ENCODE measurements at places on chromosomes 4 and X.
A peak's percentile ranks its signal among the peaks of the same experiment; 100 is the strongest.

GRCh38 chrX:139795196-139795595 is 87.2 kb upstream of the MCF2 start:
- no peak for DNase-seq

- no peak for DNase-seq
Measured at GRCh38 chr4:132557660-132558059, 591.4 kb upstream of the PCDH10 start.

DNA sequence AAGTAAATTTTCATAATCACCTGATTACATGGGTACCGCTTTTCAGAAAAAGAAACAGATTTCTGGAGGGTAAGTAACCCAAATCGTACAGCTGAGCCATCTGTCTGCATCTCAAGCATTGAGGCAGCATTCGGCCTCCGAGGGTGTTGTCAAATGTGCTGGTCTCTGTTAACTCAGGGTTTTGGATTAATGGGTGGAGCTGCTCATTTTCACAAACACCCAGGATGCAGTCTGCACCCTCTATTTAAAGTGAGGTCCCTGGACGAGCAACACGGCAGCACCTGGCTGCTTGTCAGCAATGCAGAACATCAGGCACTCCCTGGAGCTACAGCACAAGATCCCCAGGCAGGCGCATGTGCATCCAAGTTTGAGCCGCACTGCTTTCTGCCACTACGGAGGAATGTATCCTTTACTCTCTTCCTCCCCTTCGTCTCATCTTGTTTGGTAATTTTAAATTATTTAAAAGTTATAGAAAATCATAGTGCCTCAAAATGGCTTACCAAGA is 24.7 kb upstream of the NAP1L5 start:
- DNase-seq: no peak

DNA sequence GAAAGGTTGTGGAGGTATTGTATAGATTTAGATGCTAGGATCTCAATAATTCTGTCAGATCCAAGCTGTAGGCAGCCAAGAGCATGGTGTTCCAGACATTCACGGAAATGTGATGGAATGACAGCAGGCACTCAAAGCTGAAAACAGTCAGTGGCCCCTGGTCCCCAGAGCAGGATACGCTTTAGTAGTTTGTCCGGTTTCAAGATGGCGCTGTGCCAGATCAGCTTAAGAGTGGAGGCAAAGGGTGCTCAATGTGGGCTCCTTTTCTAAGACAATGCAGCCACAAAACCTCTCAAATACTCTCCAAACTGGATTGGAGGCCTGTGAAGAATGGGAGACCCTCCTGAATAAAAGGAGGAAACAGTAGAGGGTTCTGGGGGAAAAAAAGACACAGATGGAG is 291.2 kb upstream of the HS3ST1 start:
- no peak for DNase-seq

GRCh38 chr4:77849278-77849965 is 13.2 kb upstream of the MRPL1 start:
- DNase-seq: no peak

- no peak for DNase-seq
Measured at GRCh38 chr4:185470501-185471195, 885 bp downstream of the CCDC110 start.

- DNase-seq: no peak
Measured at GRCh38 chrX:41512394-41512793, 65.3 kb downstream of the NYX start.

GRCh38 chr4:98352940-98353339 is 91.8 kb downstream of the RAP1GDS1 start:
- no peak for DNase-seq

- no peak for DNase-seq
Measured at GRCh38 chr4:83112678-83113428, 1.7 kb downstream of the PLAC8 start.

DNA sequence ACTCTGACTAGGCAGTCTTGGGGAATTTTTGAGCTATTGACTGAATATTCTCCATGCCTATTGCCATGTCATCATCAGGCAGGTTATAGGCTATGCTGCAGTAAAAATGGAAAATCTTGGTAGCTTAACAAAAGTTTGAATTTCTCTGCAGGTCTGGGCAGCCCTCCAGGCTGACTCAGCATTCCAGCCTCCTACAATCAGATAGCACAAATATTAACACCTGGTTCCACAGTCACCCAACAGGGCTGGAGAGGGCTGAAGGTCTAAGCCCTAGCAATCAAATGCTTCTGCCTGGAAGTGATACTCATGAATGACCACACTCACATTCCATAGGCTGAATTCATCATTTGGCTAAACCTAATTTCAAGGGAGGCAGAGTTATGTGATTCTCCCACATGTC is 9.6 kb upstream of the PPP3CA start:
- no peak for DNase-seq

- no peak for DNase-seq
Measured at GRCh38 chrX:134622056-134622812, 36.0 kb downstream of the PLAC1 start.

- DNase-seq: no peak
Measured at GRCh38 chr4:170336238-170336775, 246.6 kb upstream of the AADAT start.

DNA sequence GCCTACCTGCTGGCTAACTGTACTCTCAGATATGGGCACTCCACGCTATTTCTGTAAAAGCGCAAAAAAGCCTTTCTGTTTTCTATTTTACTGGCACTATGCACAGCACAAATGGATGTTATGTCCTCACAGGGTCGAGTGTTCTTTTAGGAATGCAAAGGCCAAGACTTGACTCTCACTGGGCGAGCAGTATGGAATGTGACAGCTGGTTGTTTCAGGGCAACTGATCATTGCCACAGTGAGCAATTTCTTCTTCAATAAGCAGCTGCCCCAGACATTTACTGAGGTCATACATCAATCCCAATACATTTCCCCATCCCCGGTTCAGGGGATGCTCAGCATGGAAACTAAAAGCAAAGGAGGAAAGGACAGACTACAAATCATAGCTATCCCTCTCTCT is 58.2 kb downstream of the PDE5A start:
- no peak for DNase-seq

DNA sequence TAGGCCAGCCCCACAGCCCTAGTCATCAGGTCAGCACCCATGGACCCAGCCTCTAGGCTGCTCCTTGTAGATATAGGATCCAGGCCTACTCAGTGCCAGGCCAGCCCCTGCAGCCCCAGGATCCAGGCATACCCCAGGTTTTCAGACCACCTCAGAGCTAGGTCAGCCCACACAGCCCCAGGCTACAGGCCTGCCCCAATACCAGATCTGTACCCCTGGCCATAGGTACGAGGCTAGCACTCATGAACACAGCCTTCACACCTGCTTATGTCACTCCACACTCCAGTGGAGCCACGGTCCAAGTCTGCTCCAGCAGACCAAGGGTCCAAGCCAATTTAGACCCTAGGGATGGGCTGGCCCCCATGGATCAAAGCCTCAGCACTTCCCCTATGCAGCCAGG is 191.0 kb downstream of the DLG3 start:
- no peak for DNase-seq

DNA sequence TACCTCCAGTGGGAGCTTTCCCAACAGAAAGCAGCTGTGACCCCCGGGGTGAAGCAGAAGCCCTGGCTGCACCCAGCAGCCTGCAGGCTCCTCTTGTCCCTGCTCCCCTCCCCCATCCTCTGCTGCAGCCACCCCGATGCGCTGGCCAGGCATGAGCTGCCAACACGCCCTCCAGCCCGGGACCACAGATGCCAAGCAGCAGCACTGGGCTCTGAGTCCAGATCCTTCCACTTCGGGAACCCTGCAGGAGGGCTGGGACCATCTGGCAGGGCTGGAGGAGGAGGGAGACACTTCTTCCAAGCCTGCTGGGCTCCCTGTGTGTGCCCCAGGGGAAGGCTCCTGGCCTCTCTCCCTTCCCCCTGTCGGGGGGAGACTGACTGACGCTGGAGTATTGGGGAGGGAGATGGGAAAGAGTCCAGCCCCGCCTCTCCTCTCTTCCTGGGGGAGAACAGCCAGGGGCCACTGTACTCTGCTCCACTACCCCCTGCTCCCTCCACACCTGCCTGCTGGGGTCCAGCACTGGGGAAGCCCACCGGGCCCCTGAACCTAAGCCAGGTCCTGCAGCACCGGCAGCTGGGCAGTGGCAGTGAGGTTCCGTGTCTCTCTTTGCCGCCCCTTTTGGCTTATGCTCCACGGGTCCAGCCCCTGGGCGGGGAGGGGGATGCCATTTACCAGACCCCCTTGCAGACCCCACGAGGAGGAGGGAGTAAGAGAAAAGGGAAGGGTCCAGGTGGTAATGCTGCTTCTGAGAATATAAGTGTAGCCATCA is 55.7 kb downstream of the PPP2R2C start:
- no peak for DNase-seq

GRCh38 chrX:40035726-40036125 is 62.0 kb downstream of the BCOR start:
- DNase-seq: no peak

GRCh38 chr4:76783836-76784235 is 114.1 kb downstream of the SOWAHB start:
- no peak for DNase-seq

- no peak for DNase-seq
Measured at GRCh38 chrX:38881066-38881465, 79.8 kb downstream of the MID1IP1 start.

GRCh38 chr4:104752337-104752736 is 257.6 kb upstream of the CXXC4 start:
- DNase-seq: no peak

GRCh38 chr4:53646795-53647194 is 55.5 kb upstream of the LNX1 start:
- no peak for DNase-seq

- DNase-seq: peak; percentile 1
Measured at GRCh38 chrX:74736450-74736849, 122.0 kb upstream of the RLIM start.

- DNase-seq: no peak
Measured at GRCh38 chrX:133655275-133656265, 240.3 kb upstream of the GPC4 start.

GRCh38 chr4:38980903-38981676 is 51.1 kb downstream of the TMEM156 start:
- DNase-seq: peak; percentile 20

- DNase-seq: no peak
Measured at GRCh38 chrX:134636851-134637250, 21.4 kb downstream of the PLAC1 start.

GRCh38 chr4:1170976-1171310 is 1.4 kb downstream of the SPON2 start:
- DNase-seq: no peak

DNA sequence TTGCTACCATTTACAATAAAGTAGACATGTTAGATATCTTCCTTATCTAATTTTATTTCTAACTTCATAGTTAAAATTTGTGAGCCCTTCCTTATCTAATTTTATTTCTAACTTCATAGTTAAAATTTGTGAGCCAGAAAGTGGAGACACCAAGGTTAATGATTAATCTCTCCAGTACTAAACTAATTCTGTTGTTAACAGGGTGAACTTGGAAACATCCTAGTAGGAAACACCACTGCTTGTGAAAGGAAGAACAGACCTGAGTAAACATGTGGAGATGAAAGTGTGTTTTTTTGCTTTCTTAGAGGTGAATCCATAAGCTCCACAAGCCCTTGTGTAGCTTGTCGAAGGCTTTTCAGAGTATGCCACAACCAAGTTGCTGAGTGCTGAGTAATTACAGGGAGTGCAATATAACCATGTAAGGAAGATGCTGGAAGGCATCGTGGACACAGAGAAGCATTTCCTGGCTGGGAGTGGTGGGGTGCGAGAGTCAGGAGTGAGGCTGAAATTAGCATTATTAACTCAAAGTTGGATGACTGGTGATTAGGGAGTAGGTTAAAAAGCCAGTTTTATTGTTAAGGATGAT is 118.6 kb upstream of the NEIL3 start:
- no peak for DNase-seq

GRCh38 chr4:166280642-166281041 is 407.6 kb downstream of the TLL1 start:
- DNase-seq: no peak

DNA sequence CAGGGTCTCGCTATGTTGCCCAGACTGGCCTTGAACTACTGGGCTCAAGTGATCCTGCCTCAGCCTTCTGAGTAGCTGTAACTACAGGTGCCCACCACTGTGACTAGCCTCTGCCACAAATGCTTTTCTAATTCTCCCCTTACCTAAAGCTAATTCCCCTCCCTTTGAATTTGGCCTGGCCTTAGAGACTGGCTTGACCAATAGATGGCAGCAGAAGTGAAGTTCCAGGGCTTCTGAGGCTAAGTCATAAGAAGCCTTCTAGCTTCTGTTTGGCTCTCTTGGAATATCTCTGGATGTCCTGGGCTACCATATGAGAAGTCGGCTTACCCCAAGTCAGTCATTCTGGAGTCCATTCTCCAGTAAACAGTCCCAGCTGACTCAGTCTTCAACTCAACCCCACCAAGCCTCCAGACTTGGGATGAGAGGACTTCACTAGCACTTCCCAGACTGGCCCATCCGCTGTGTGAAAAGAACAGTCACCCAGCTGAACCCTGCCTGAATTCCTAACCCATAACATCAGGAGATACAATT is 61.0 kb downstream of the HPRT1 start:
- no peak for DNase-seq

- no peak for DNase-seq
Measured at GRCh38 chr4:10672379-10672778, 12.2 kb downstream of the CLNK start.

DNA sequence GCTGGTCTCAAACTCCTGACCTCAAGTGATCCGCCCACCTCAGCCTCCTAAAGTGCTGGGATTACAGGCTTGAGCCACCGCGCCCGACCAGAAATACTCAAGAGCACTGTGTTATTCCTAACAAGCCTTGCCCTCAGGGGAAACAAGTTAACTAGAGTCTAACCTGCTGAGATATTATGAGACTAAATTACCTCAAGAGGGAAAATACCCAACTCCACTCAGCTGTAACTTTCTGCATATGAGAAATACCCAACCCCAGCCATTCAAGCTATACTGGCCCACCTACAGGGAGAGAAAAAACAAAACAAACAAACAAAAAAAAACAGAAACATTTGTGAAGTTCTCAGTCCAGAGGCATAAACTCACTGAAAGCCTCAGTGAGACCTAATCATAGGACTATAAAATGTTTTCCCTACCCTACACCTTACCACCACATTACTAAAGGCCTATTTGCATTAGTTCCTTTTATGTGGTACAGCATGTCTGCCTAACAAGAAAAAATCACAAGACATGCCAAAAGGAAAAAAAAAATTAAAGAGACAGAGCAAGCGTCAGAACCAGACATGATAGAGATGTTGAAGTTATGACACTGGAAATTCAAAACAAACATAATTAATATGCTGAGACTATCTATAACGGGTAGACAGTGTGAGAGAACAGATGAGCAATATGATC is 876.0 kb downstream of the FSTL5 start:
- no peak for DNase-seq

DNA sequence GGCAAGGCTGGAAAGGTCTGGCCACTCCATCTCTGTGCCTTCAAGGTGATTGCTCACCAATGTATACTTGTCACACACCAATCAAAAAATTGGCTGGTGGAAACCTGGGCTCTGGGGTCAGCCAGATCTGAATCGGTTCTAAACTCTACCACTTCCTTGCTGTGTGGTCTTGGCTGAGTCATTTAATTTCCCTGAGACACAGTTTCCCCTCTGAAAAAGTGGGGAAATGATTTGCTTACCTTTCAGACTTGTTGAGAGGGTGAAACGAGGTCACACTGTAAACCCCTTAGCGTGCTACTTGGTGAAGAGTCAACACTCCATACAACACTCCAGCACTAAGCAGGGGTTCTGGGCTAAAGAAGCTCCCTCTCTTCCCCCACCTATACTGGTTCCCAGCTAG is 252.3 kb upstream of the ZIC3 start:
- DNase-seq: no peak

- no peak for DNase-seq
Measured at GRCh38 chrX:155179346-155179997, 36.8 kb upstream of the VBP1 start.

Data from urinary bladder (tissue), 4 donors.